ENCODE measurements at places on chromosomes 12 and 14.
A peak's percentile ranks its signal among the peaks of the same experiment; 100 is the strongest.

DNA sequence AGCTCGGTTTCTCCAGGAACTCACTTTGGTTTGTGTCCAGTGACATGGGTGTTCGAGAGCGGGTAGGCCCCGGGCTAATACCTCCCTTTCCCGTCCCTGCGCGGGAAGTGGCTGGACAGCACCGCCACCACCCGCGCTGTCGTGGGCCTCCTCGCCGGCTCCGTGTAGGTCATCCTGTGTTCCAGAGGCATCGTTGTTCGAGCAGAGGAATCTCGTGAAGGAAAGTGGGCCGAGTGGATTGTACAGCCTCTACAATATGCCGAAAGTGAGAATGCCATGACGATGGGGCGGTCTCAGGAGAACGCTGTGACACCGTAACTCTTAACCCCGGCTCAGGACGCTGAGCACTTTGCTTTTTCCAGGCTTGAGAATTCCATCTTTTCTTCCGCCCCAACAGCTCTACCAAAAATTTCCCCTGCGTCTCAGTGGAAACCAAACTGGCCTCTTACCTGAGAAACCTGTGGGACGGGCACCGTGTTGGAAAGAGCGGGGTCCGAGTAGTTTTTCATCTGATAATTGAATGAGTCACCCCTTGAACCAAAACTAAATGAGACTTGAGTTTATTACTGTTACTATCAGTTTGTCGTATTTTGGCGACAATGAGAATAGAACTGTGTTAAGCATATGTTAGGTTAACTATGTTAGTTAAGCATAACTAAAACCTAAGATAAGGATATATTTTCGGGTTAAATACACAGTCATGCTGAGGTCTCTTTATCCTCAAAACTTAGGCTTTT lies 510 bp downstream of the EIF2S1 start:
- DNase-seq, result no peak

GRCh38 chr12:58408516-58408915 lies 467.1 kb downstream of the ATP23 start:
- DNase-seq, result no peak

- no peak for DNase-seq
Measured at GRCh38 chr14:95236221-95236620, 78.9 kb upstream of the DICER1 start.

- DNase-seq, result peak; percentile 60
Measured at GRCh38 chr12:111405149-111405858, 419 bp upstream of the SH2B3 start.

All from astrocyte (in vitro differentiated cells and primary cell).